ENCODE measurements at places on chromosomes 2 and 18.

DNA sequence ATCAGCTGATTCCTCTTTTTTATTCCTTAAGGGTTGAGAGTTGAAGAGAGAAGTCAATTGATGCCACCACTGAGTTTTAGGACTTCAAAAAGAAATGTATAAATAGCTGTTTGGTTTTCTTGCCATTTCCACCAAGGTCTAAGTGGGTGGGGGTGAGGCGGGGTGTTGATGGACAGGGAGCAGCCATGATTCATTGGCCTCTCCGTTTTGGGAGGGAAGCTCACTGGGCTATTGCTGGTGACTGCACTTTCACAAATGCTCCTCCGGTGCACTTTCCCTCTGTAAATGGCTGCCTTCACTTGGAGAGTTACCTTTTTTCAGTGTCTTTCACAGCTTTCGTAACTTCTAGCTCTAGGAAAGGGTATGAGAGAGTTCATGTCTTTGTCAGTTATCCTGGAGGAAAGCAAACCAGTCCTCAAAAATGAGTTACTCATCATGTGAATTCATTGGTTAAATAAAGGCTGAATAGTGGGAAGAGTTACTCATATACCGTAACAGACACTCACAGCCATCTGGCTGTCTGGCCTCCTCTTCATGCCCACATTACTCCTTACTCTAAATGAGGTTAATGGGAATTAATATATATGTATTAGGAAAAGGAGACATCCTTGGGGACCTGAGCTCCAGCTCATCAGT lies 17.4 kb upstream of the CTAGE1 start:
- no peak overlapping the region for H3K27ac ChIP-seq
- H3K4me1 ChIP-seq = peaks cover 6% of the 10 kb centered on the region
- H3K4me3 ChIP-seq = no peak overlapping the region
- no peaks in the 10 kb centered on the region for H3K27me3 ChIP-seq
- DNase-seq = no peak
- no peaks in the 10 kb centered on the region for H3K36me3 ChIP-seq

GRCh38 chr2:110860630-110861029 lies 128.3 kb downstream of the ACOXL start:
- no peaks in the 10 kb centered on the region for H3K36me3 ChIP-seq
- no peaks in the 10 kb centered on the region for H3K27me3 ChIP-seq
- DNase-seq = no peak
- H3K4me1 ChIP-seq = no peaks in the 10 kb centered on the region
- H3K4me3 ChIP-seq = no peak overlapping the region

- no peaks in the 10 kb centered on the region for H3K4me1 ChIP-seq
- no peaks in the 10 kb centered on the region for H3K36me3 ChIP-seq
- no peak overlapping the region for H3K4me3 ChIP-seq
- no peaks in the 10 kb centered on the region for H3K27me3 ChIP-seq
- H3K27ac ChIP-seq = no peak overlapping the region
These were observed 104.9 kb upstream of the LYPD6 start for GRCh38 chr2:149225446-149225845.

DNA sequence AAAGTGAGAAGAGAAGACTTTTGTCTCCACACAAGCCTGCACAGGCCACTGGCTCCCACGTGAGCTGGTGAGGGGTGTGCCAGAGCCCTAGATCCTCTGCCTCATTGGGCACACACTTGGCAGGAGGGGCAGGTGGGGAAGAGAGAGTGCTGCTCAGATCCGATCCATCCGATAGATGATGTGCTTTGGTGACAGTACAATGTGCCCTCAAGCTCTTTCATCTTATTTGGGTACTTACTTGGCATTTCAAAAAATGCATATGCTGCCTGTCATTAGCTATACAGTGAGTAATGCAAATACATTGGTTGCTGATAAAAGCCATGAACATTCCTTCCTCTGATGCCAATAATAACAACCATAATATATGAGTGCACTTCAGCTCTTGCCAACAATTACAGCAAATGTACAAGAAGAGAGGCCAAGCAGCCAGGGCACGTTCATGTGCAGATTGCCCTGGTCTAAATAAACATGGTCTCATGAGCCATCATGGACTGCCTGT lies 255.3 kb downstream of the VAPA start:
- H3K36me3 ChIP-seq = no peaks in the 10 kb centered on the region
- peaks cover 13% of the 10 kb centered on the region for H3K4me1 ChIP-seq
- H3K27ac ChIP-seq = no peak overlapping the region
- no peak for DNase-seq

DNA sequence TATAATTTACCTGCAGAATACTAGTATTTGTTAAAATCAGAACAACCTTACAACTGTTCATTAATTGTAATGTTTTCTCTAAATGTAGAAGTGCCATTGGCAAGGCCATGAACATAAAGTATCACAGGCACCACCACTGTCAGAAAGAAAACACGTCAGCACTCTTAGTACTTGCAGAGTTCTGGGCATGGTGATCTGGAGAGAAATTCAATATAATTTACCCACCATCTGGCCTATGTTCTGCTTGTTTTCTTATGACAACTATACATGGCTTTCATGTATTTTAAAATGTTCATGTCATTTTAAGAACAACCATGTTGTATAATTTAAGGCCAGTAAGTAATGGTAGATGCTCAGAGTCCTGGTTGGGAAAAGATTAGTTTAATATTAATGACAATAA lies 114.2 kb upstream of the SULT1C3 start:
- no peaks in the 10 kb centered on the region for H3K4me1 ChIP-seq
- DNase-seq = no peak
- no peaks in the 10 kb centered on the region for H3K27me3 ChIP-seq
- no peaks in the 10 kb centered on the region for H3K36me3 ChIP-seq

- H3K27ac ChIP-seq = no peak overlapping the region
- no peaks in the 10 kb centered on the region for H3K4me1 ChIP-seq
- H3K36me3 ChIP-seq = no peaks in the 10 kb centered on the region
- no peaks in the 10 kb centered on the region for H3K27me3 ChIP-seq
- DNase-seq = no peak
- no peak overlapping the region for H3K4me3 ChIP-seq
These were observed 54.2 kb downstream of the SEMA4F start for GRCh38 chr2:74708296-74708695.

DNA sequence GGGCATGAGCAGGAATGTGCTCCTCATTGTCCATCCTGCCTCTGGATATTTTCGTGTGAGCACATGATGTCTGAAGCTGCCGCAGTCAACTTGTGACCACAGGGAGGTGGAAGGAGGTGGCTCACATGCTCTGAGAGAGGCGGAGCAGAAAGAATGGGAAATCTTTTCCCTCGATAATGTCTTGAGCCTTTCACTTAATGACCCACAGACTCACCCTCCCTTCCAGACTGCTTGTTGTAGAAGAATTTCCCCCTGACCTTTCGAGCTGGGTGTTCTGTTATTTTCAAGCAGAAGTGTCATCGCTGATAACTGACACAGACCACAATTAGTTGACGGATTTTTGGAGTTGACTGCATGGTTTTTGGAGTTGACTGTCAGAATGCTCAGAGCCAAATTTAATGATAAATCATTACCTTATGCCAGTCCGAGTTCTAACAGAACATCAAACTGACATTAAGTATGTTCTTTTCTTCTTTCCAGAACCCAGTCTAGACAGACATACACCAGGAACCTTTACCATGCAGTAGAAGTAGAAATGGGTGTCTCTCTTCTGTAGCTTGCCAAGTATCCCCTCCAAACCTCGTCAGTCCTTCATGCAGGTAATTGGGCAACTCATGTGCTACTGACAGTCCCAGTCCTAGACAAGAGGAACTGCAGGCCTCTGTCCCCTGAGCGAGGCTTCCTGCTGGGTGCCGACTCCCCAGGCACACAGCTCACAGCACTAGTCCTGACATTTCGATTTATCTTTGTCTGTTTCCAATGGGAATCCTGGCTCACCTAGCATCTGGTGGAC lies 29.4 kb upstream of the RTTN start:
- no peak overlapping the region for H3K27ac ChIP-seq
- no peaks in the 10 kb centered on the region for H3K4me1 ChIP-seq
- no peak for DNase-seq
- H3K36me3 ChIP-seq = no peaks in the 10 kb centered on the region
- no peak overlapping the region for H3K4me3 ChIP-seq

GRCh38 chr2:18435426-18436037 lies 124.9 kb downstream of the RDH14 start:
- no peaks in the 10 kb centered on the region for H3K27me3 ChIP-seq
- H3K27ac ChIP-seq = no peak overlapping the region
- no peak overlapping the region for H3K4me3 ChIP-seq
- H3K36me3 ChIP-seq = no peaks in the 10 kb centered on the region
- DNase-seq = no peak

GRCh38 chr2:70505613-70506391 lies 47.8 kb downstream of the TGFA start:
- no peaks in the 10 kb centered on the region for H3K4me1 ChIP-seq
- H3K4me3 ChIP-seq = no peak overlapping the region
- DNase-seq = no peak
- no peaks in the 10 kb centered on the region for H3K36me3 ChIP-seq
- H3K27me3 ChIP-seq = no peaks in the 10 kb centered on the region

GRCh38 chr2:12227941-12228608 lies 481.6 kb downstream of the LPIN1 start:
- no peaks in the 10 kb centered on the region for H3K36me3 ChIP-seq
- H3K4me3 ChIP-seq = no peak overlapping the region
- DNase-seq = no peak

GRCh38 chr2:183671233-183671632 lies 547.0 kb downstream of the NUP35 start:
- H3K27ac ChIP-seq = no peak overlapping the region
- DNase-seq = no peak
- no peak overlapping the region for H3K4me3 ChIP-seq

DNA sequence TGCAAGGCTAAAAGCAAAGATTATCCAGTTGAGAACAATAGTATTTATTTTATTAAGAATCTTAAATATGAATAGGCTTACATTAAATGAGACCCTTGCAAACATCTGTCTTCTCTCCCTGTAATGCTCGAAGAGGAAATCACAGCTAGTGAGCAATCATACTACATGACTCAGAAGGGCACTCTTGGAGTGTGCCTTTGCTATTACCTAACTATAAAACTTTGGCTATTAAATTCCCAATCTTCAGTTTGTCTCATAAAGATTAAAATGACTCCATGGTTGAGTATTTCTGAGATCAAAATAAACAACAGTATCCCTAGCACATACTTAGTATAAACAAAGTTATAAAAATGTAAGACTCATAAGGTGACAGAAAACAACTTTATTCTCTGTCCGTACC lies 296.9 kb downstream of the KCNJ3 start:
- no peaks in the 10 kb centered on the region for H3K27me3 ChIP-seq
- no peaks in the 10 kb centered on the region for H3K4me1 ChIP-seq
- DNase-seq = no peak

- no peaks in the 10 kb centered on the region for H3K4me1 ChIP-seq
- no peak overlapping the region for H3K27ac ChIP-seq
- H3K36me3 ChIP-seq = no peaks in the 10 kb centered on the region
- no peak for DNase-seq
These were observed 128.7 kb downstream of the LYPD6B start for GRCh38 chr2:149167001-149167780.

DNA sequence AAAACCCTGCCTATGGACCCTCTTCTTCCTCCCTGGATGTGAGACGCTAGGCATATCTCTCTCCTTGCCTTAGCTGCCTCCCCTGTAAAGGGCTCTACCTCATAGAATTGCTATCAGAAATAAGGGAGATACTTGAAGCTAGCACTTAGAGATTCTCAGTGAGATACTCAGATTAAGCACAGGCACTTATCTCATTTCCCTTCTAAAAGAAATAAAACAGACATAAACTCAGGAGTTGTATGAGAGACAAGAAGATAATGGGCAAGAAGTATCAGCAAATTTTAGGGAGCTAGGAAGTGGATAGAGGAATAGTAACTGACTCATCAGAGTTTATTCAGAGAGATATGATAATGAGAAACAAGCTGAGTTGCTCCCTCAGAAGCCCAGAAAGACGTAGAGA lies 131.0 kb downstream of the SP3 start:
- no peak overlapping the region for H3K27ac ChIP-seq
- no peak for DNase-seq
- H3K4me3 ChIP-seq = no peak overlapping the region

DNA sequence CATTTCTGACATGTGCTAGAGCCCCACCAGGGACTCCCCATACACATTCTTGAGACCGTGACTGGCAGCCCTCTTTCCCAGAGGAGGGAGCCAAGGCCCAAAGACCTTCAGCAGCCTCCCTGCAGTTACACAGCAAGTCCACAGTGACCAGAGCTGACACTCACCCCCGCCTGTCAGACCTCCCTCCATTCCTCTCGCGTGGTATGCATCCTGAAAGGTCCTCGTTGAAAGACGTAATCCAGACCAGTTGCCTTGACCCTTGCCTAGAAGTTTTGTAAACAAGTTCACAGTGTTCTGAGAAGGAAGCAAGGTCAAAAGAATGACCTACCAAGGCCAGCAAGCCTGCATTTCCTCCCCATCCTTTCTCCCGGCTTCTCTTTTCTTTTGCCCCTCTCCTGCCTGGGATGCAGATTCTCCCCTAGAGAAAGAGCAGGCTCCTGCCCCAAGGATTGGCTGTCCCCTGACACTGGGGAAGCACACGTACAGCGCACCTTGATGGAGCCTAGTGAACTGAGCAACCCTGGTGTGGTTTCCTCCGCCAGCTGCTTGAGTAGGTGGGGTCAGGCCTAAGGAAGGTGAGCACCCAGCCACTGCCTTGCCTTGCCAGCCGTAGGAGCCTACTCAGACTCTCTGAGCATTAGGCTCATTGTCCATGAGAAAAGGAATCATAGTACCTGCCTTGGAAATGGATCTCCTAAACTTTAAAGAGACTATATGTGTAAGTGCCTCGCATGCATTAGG lies 18.3 kb downstream of the TRIB2 start:
- no peak for DNase-seq
- H3K4me1 ChIP-seq = peaks cover 3% of the 10 kb centered on the region
- peaks cover 19% of the 10 kb centered on the region for H3K36me3 ChIP-seq
- H3K4me3 ChIP-seq = no peak overlapping the region

GRCh38 chr2:139293992-139294548 lies 513.9 kb upstream of the NXPH2 start:
- no peaks in the 10 kb centered on the region for H3K36me3 ChIP-seq
- H3K4me1 ChIP-seq = no peaks in the 10 kb centered on the region
- H3K27me3 ChIP-seq = no peaks in the 10 kb centered on the region
- no peak overlapping the region for H3K4me3 ChIP-seq
- H3K27ac ChIP-seq = no peak overlapping the region

DNA sequence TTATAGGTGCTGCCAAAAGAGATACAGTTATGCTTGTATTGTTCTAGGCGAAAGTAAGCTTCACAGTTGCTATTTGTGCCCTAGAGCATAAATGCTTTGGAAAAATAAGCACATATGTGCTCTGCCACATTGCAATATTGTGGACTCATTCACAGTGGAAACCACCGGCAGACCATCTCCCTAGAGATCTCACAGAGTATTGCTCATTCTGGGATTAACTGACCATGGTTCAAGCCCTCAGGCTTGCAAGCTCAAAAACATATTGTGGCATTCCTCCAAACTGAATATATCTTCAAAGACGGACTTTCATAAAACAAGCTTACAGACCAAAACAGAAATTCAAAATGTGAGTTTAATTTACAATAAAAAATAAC lies 158.2 kb upstream of the CCDC150 start:
- H3K36me3 ChIP-seq = no peaks in the 10 kb centered on the region
- no peak for DNase-seq
- H3K4me3 ChIP-seq = no peak overlapping the region
- H3K4me1 ChIP-seq = no peaks in the 10 kb centered on the region

- H3K36me3 ChIP-seq = no peaks in the 10 kb centered on the region
- DNase-seq = no peak
- H3K4me1 ChIP-seq = no peaks in the 10 kb centered on the region
- no peak overlapping the region for H3K4me3 ChIP-seq
- no peak overlapping the region for H3K27ac ChIP-seq
These were observed 33.6 kb downstream of the MAL start for GRCh38 chr2:95058989-95059641.

Data from ascending aorta (tissue), 2 donors.